IPS DF 6.9 (cell line): ENCODE measurements at places on chromosomes 2 and 18.

DNA sequence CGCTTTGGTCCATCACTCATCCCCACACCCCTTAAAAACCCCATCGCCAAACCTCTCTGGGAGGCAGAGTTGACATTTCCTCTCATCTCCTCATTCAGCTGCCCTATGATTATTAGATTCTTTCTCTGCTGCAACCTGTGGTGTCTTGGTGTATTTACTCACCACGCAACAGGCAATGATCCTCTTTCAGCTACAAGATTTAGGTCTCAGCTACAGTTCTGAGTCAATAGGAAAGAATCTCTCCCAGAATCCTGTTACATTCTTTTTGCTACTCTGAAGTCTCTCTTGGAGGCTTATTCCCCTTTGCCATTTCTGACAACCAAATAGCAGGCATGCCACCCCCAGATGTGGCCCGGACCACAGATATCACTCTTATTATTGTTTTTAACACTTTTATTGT is 468.3 kb upstream of the GYPC start:
- no peak for DNase-seq

DNA sequence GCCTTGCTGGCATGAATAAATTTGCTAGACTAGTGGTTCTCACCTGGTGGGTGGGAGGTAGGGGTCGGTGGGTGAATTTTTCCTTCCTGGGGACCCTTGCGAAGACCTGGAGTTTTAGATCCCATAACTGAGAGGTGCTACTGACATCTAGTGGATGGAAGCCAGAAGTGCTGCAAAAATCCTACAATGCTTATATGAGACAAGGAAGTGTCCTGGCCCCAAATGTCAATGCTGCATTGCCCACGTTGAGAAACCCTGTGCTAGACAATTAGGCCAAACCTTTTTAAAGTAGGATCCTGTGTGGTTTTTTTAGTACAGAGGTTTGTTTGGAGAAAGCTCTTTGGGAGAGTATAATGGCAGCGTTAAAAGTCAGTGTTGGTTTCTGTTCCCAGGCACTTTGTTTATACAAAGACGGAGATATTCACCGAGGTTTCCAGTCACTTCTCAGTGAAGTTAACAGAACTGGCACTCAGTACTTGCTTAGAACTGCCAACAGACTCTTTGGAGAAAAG is 9.6 kb downstream of the SERPINB8 start:
- no peak for DNase-seq

GRCh38 chr2:147756069-147756468 is 88.8 kb upstream of the ACVR2A start:
- no peak for DNase-seq

DNA sequence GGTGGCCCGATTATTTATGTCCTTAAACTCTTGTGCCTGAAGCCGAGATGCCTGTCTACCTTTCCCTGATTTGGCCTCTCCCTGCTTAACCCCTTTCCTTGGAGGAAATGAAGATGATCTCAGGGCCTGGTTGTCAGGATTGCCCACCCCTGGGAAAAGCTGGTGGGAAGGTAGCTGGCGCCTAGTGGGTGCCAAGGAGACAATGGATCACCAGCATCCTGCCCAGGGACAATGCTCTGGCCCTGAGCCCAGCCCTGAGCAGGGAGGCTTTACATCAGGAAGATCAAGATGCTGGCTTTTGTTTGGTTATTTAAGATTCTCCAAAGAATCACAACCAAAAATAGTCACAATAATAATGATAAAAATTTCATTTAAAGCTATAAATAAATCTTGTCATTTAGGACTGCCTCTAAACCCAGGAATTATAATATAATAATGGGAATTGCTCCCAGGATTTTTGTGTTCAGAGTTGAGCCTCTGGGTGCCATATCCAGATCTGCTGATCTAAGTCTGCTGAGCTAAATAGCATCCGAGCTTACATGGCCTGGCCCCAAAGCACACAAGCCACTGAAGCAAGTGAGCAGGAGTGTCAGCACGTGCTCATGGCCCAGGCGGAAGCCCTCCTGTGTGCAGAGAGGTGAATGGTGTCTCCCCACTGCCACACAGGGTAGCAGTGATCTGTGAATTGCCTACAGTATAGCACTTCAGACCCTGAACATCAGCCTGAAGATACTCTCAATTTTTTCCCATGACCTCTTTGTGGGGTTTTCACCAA is 57.8 kb upstream of the MAP3K20 start:
- DNase-seq: no peak

- DNase-seq: no peak
Observed at GRCh38 chr2:158779621-158780020, 15.5 kb upstream of the DAPL1 start.

DNA sequence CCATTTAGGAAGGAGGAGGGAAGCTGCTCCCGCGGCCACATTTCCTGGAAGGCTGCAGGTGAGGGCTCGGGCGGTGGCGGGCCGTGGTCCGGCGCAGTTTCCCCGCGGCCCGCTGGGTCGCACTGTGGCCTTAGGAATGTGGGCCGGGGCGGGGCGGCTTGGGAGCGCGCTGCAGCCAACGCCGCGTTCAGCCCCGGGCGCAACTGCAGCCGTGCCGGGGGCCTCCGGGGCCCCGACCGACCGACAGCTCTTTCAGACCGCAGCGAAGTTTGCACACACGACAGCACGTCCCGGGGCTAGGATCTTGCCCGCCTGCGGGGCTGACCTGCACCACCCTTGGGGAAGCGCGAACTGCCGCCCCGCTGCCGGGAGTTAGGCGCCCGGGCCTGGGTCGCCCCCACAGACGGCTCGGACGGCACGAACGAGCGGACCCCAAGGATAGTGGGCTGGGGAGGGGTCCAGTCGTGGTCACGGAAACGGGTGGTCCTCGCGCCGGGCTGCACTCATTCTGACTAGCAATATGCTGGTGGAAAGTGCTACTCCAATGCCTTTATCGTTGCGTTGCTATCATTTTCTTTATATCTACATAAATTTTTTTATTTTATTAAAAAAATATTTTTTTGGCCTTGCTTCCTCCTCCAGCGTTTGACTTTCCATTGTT is 69.9 kb upstream of the DLX2 start:
- DNase-seq: peak; percentile 78

- no peak for DNase-seq
Observed at GRCh38 chr2:191479680-191480023, 198.3 kb upstream of the NABP1 start.

DNA sequence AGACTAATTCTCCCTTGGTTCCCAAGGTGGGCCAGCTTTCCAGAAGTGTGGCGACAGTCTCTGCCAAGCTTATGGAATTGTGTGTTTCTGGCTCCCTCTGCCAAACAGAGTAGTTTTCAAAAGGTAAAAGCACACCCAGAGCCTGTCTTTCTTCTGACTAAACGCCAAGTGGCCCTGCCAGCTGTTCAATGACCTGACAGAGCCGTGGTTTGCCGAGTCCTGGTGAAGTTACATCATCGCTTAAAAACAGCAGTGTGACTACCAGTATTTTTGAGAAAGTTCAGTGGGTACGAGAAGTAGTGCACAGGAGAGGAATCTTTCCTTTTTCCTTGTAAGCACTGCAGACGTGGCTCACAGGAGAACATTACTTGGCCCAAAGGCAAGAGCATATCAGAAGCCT is 1.9 kb downstream of the PER2 start:
- no peak for DNase-seq

DNA sequence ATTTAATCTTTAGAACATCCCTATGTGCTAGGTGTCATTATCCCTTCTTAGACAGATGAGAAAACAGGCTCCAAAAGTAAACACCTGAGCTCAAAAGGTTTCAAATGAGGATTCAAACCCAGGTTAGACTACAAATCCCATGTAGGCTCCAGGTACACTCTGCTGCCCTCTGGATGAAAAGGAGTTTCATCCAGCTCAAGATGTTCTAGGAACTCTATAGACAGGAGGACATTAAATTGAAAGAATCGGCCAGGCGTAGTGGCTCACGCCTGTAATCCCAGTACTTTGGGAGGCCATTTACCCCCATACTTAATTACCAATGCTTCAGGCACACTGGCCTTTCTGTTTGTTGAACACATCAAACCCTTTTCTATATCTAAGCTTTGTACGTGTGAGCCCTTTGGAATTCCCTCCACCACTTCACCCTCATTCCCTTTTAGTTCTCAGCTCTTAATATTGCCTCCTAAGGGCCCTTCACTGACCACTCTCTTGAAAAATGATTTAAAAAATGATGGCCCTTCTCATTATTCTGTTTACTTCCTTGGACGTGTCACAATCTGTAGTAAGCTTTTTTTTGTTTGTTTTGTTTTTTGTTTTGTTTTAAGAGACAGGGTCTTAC is 10.7 kb downstream of the SLC25A12 start:
- DNase-seq: no peak

GRCh38 chr2:128250229-128251025 is 68.2 kb downstream of the HS6ST1 start:
- no peak for DNase-seq

DNA sequence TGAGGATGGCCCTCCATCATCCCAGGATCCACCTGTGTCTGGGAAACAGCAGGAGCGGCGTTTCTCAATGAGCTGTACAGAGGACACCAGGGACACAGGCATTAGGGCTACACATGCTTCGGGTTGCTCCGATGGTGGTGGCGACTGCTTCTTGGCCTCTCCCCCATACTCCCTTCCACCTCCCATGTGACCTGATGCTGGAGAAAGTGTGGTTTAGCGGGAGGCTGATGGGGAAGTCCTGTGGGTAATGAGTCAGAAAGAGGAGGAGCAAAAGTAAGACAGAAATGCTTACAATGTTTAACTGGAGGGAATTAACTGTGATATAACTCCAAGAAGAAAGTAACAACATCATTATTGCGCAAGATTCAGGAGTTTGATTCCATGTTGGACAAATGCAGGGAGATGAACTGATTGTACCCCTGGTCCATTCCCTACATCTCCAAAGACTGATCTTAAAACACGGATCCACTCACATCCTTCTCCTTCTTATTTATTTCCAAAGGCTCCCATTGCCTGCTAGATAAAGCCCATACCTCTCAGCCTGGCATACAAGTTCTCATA is 186.6 kb downstream of the NRP2 start:
- DNase-seq: no peak

DNA sequence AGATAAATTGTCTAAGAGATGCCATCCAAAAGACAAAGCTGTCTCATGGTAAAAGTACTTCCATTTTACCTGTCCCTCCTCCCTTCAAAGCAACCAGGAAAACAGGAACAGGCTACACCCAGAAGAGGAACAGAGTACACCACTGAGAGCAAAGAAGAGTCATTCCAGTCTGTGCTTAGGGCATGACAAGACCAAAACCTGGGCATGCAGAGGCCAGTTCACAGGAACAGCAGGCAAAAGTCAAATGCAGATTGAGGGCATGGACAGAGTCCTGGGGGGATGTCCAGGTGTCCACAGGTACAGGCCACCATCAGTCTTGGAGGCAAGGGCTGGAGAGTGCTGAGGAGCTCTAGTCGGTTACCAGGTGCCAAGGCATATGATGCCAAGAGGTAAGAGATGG is 23.7 kb downstream of the PLEK start:
- no peak for DNase-seq

- DNase-seq: no peak
Observed at GRCh38 chr2:174863183-174863582, 98.9 kb upstream of the CHRNA1 start.
